Cortex of kidney (tissue), 1 donor: ENCODE measurements at places on chromosomes 4 and X.

GRCh38 chrX:44621078-44621477, 78.4 kb upstream of the FUNDC1 start:
- no peak for DNase-seq

GRCh38 chr4:24089851-24090534, 200.1 kb upstream of the PPARGC1A start:
- DNase-seq: no peak

DNA sequence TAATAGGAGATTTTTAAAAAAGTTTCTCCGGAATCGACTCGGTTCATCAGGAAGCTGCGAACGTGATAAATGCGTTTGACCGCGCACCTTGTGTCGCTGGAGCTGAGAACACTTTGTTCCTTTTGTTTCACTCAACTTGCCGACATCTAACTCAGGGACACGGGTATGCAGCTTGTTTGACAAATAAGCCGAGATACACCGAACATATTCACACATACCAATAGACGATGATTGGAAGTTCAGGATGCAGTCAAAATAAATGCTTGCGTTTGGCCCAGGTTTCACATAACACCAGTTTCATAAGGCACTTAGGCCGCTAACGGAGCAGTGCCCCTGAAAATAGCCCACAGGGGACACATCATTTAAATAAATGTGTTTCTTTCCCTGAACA, 932 bp upstream of the SHISA3 start:
- DNase-seq: no peak

- DNase-seq: no peak
These were observed 78.1 kb downstream of the BMP15 start for GRCh38 chrX:50988649-50989048.

- no peak for DNase-seq
These were observed 104.1 kb downstream of the ZNF518B start for GRCh38 chr4:10353110-10353509.

DNA sequence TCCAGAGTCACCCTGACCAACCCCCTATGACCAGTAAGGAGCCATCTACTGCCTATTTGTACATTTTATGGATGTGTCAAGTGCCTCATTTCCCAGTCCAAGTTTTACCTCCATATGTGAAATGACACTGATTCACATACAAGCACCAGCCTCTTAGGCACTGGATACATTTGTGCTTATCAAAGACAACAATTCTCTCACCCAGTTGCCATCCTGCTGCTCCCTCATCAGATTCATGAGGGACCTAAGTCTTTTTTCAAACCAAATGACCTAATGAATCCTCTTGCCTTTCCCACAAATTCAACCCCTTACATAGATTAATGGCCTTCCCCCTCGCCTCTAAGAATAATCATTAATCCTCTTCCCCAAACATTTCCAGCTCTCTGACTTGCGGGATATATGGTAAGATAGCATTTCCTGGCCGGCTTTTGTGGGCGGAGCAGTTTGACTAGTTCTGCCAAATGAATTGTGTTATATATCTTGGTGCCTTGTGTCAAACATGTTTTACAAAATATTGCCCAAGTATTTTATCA, 233.9 kb downstream of the ARAP2 start:
- no peak for DNase-seq

GRCh38 chrX:84155938-84156337, 32.1 kb downstream of the RPS6KA6 start:
- no peak for DNase-seq

- DNase-seq: no peak
These were observed 14.5 kb downstream of the SLC2A9 start for GRCh38 chr4:10006601-10007435.

DNA sequence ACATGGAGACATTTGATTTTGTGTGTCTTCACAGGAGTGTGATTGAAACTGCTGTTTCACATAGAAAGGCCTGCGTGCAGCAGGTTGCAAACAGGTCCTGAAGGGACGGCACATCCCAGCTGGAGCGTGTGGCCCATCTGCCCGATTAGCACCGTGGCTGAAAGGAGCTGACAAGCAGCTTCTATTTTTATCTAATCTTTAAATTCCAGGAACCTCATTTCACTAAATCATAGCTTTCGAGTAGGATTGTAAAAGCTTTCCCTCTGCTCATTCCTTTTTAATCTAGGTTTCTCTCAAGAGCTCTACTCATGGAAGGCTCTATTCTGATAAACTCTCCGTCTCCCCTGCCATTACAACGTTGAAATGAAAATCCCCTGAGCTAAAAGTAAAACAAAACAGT, 106.8 kb downstream of the FSTL5 start:
- DNase-seq: no peak

DNA sequence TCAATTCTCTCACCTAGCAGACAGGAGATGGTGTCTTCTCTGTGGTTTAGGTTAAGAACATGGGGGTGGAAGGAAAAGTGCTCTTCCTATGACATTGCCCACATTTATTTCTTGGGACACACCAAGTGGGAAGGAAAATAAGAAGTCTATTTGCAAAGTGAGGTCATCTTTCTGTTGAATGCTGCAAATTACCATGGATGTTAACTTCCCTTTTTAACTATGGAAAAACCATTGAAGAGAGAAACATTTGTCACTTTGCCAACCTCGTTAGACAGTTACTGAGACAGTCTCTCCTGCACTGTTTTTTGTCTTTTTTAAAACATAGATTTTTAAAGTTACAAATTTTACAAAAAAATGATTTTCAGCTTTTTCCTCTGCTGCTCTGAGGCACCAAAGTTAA, 72.8 kb upstream of the BEND4 start:
- no peak for DNase-seq

DNA sequence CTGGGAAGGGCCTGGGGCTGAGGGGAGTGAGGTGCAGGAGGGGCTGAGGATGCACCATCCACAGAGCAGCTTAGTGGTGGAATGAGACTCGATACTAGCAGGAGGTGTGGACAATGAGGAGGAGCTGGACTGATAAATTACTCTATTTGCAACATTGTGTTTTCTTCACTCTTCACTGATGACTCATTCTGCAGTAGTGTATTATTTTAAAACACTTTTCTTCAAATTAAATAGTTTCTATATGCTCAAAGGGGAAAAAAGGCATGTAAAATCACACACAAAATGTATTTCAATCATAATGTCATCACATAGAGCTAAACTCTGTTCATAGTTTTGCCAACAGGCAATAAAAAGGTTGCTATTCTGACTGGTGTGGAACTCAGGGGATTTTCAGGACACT, 467.0 kb upstream of the CTSO start:
- no peak for DNase-seq

- no peak for DNase-seq
These were observed 47.7 kb upstream of the GALNTL6 start for GRCh38 chr4:171765514-171765913.

DNA sequence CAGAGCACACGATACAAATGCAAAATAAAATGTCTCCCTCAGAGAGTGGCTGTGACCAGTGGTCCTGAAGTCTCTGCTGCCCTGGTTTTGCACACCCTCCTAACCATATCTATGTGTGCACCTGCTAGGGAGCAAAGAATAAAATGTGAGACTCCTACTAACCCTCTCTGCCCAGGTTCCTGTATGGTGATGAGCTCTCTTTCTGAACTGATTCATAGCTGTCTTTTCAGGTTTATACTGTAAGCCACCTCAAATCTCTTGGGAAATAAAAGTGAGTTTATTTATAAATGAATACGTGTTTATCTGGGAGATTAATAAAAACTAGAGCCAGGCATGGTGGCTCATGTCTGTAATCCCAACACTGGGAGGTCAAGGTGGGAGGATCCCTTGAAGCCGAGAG, 126.0 kb upstream of the RBPJ start:
- DNase-seq: no peak

DNA sequence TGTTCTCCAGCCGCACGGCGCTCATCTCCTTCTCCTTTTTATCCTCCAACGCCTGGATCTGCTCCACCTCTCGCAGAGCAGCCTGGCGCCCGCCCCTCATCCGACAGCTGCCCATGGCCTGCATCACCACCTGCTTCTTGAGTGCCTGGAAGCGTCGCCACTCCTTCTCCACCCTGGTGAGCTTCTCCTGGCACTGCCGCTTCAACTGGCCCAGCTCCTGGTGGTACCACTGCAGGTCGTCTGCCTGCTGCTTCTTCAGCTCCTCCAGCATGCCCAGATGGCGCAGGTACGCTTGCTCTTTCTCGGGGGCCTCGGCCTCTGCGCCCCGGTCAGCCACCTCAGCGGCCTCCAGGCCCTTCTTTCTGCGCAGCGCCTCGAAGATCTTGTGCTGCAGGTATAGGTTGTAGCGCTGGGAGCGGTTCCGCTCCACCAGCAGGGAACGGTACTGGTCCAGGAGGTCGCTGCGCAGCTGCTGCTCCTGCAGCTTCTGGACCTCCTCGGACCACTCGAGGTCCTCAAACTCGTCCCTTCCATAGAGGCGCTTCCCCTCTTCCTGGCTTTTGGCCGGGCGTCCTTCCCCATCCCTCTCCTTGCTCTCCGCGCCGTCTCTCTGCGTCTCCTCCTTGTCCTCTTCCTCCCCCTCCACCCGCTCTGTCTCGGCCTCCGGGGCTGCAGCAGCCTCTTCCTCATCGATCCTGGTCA, 1.2 kb upstream of the TADA2B start:
- DNase-seq: no peak

DNA sequence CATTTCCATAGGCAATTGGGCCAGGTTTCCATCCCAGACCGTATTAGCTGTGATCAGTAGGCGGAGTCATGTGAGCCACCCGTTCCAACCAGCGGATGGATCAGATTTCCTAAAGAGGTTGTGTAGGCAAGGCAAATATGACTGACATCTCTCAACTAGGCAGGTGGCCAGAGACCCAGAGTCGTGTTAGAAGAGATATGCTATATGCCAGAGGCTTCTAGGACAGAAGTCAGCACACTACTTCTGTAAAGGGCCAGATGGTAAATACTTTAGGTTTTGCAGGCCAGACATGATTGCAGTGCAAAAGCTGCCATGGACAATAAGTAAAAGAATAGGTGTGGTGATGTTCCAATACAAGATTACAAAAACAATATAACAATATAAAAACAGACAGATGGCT, 788.4 kb downstream of the RPA4 start:
- no peak for DNase-seq

GRCh38 chr4:141022111-141022695, 111.1 kb downstream of the RNF150 start:
- DNase-seq: no peak

- no peak for DNase-seq
These were observed 225.0 kb downstream of the ADAM29 start for GRCh38 chr4:175143116-175143515.

GRCh38 chr4:11585506-11585905, 156.8 kb upstream of the HS3ST1 start:
- DNase-seq: no peak

GRCh38 chr4:62131049-62131448, 930.9 kb downstream of the ADGRL3 start:
- DNase-seq: no peak

DNA sequence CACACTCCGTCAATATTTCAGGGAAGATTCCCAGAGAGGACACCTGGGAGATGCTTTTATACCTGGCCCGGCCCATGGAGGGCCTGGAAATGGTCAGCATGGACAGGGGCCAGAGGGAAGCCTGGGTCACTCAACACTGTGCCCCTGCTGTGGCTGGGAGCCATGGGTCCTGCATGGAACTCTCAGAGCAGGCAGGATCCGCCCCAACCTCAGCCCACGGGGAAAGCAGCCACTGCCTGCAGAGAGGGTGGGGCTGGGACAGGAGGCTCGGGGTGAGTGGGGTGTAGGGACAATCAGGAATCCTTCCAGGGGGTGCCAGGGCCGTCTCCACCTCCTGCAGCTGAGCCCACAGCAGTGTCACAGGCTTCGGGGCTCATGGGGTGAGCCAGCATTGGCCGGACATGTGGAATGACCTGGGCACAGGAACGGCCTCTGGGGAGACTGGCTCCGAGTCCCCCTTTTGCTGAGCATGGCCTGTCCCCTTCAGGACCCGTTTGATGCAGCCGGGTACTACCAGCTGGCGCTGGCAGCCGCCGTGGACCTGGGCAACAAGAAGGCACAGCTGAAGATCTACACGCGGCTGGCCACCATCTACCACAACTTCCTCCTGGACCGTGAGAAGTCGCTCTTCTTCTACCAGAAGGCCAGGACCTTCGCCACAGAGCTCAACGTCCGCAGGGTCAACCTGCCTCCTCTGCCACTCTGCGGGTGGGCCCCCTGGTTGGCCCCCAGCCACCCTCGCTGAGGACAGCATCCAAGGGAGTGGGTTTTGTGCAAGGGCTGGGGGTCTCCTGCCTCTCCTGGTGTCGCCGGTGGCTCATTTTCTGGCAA, 29.1 kb upstream of the HTRA3 start:
- no peak for DNase-seq

DNA sequence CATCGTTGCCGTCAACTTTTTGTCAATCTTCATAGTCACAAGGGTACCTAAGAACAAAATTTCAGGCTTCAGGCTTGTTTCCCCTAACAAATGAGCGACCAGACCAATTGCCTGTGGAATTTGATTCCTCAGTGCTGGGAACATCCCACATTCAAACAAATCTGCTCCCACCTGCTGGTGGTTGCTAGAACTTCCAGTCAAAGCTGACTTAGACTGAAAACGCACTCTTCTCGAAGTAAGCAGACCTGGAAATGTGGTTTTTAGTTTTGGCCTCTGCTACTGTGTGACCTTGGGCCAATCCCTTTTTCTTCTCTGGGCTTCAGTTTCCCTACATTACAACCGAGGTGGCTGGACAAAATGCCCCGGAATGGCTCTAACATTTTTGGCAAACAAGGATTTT, 1.8 kb upstream of the GABRQ start:
- no peak for DNase-seq

DNA sequence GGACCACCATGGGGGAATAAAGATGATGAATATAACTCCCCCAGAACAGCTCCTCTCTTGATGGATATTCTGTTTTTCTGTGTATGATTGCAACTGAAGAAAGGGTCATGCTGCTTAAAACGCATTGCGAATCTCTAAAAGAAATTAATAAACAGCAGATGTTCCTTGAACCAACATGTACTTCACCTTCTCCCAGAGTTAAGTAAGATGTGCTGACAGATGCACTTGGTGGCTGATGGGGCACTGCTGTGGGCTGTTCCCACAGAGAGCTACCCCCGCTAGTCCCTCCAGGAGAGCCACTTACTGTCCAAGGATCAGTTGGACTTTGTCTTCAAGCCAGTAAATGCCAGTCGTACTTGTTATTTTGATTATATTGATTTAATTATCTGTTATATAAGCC, 26.3 kb upstream of the C4orf54 start:
- DNase-seq: no peak

- DNase-seq: no peak
These were observed 108.0 kb upstream of the TBL1X start for GRCh38 chrX:9356846-9357245.

DNA sequence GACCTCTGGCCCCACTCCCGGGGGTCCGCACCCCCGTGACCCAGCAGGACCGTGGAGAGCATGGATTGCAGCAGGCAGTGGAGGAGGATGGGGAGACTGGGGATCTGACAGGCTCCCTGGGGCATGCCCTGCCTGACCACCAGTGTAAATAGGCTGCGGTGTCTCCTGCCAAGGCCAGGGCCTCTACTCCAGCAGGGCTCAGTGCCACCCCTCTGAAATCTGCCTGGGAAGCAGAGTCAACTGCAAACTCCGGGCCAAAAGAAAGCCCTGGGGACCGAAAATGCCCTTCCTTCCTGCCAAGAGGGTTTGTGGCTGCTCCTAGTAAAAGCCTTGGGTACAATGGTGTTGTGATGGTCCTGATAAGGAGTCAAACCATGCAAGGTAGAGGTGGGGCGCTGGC, 6.4 kb downstream of the ADRA2C start:
- no peak for DNase-seq

- no peak for DNase-seq
These were observed 230.0 kb upstream of the LNX1 start for GRCh38 chr4:53821179-53821851.
